ENCODE measurements at places on chromosomes 2 and 18.

- DNase-seq = no peak
Measured at GRCh38 chr18:60200558-60200957, 172.0 kb downstream of the MC4R start.

DNA sequence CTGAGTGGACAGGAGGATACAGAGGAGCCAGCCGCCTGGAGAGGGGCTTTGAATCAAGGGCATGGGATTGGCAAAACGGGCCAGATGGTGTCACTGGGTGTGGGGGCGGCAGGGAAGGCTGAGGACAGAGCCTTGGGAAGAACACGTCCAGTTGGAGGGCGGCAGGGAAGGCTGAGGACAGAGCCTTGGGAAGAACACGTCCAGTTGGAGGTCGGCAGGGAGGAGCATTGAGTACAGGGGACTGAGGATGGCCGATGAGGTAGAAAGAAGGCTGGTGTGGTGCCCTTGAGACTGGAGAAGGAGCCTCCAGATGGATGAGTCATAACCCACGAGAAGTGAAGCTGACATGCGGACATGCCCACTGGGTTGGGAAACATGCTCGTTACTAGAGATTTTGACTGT lies 4.5 kb downstream of the HES6 start:
- no peak for DNase-seq

DNA sequence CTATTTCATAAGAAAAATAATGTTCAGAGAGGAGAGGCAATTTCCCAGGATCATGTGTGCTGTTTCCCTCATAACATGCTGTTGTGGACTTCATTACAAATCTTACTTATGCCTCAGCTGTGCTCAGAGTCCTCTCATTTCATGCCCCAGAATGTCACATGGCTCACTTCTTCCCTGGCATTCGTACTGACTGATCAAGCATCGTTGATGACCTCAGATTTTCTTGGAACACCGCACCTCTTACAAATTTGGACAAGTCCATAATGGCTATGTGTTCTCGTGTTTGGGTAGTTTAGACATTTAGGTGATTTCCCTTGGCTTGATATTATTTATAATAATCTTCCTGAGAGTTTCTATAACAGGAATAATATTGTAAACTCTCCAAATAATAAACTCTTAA lies 32.9 kb downstream of the SERPINB7 start:
- no peak for DNase-seq

- DNase-seq = no peak
Measured at GRCh38 chr2:65658881-65659280, 226.5 kb upstream of the SPRED2 start.

- peak; percentile 26 for DNase-seq
Measured at GRCh38 chr2:74109551-74109950, 38.2 kb downstream of the BOLA3 start.

GRCh38 chr18:22839340-22839821 lies 93.7 kb upstream of the RBBP8 start:
- no peak for DNase-seq

DNA sequence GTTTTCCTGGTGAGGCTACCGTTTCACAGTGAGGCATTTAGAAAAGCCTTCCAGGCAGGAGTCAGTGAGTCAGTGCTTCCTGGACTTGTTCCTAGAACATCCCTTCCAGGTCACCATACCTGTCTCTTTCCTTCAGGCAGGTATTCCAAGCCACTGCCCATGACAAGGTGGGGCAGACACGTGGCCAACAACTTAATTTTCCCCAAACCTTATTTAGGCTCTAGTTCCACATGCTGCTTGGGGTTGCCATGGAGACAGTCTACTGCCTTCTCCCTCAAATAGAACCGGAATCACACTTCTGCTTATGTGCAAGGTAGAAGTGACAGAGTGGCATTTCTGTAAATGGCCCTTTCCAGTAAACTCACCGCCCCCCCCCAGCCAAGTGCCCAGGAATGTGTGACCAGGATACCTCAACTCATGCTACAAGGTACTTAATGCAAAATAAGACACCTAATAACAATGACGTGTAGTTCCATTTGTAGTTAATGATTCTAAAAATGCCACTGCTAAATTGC lies 258.3 kb downstream of the PRKCE start:
- no peak for DNase-seq

- DNase-seq = peak; percentile 76
Measured at GRCh38 chr2:230714136-230714480, 1.5 kb downstream of the CAB39 start.
